GM23338 (cell line): ENCODE measurements at places on chromosomes 12 and 14.

GRCh38 chr12:10632226-10632625 is 18.8 kb upstream of the MAGOHB start:
- DNase-seq = no peak

- DNase-seq = peak; percentile 88
These were observed 17.4 kb upstream of the CHFR start for GRCh38 chr12:132904718-132905328.

GRCh38 chr12:2226641-2227040 is 173.9 kb downstream of the CACNA1C start:
- no peak for DNase-seq

GRCh38 chr12:57046947-57047890 is 2.7 kb downstream of the MYO1A start:
- no peak for DNase-seq

- no peak for DNase-seq
These were observed 66.3 kb downstream of the E2F7 start for GRCh38 chr12:76998908-76999556.

GRCh38 chr12:121872546-121873215 is 14.0 kb upstream of the HPD start:
- no peak for DNase-seq

DNA sequence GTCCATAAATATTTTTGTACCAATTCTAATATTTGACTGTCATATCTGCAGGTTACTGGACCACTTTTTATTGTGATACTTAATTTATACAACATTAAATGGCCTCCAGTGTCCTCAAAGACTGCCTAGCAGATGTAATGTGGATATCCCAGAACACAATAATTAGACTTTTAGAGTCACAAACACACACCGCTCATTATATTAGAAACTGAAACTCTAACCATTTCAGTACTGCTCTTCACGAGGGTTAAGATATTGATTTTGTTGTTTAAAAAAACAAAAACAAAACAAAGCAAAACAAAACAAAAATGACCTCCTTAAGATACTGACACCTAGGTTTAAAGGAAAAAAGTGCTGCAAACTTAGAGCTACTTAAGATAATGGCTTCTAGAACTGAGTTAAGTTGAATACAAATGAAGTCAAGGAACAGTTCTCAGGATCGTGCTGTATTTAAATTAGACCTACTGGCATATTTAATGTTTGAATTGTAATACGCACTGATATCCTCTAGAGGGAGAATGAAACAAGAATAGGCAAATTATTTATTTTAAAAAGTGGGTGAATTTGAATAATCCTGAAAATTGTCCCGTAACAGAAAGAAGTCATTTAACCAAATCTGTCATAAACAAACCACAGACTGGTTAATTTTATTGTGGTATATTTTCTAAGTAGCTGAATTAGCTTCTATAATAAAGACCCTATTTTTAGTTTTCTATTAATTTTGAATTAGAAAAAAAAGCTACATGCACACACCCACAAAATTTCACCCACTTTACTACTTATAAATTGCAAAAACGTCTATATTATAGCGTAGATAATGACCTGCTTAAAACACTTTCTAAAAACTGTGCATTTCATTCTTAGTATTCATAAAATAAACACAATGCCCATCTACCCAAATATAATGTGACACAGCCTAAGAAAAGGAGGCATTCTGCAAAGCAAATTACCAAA is 395.2 kb upstream of the DCN start:
- peak; percentile 51 for DNase-seq

- DNase-seq = peak; percentile 31
These were observed 401.6 kb downstream of the CCDC91 start for GRCh38 chr12:28591831-28592230.

- peak; percentile 79 for DNase-seq
These were observed 87.2 kb downstream of the NINJ2 start for GRCh38 chr12:575948-576614.

- no peak for DNase-seq
These were observed 497.6 kb downstream of the APAF1 start for GRCh38 chr12:99142651-99143050.
